Activated naive CD4-positive, alpha-beta T cell treated with anti-CD3 and anti-CD28 coated beads for 36 hours (primary cell): ENCODE measurements at places on chromosomes 2 and 18.
A peak's percentile ranks its signal among the peaks of the same experiment; 100 is the strongest.

DNA sequence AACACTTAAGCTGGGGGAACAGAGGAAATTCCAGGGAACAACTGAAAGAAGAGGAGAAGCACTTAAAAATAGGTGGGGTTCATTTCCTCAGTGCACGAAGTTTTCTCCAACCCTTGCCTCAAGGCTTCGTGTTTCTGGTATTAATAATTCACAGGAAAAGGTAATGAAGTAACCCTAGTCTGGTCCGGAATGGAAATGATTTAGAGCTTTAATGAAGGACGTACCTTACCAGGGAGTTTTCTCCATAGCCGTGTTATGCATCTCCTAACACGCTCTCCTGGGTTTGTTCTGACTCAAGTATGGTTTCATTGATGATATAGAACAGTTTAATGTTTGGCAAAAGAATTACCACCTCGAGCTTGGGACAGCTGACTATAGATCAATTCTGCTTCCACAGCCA lies 214.2 kb downstream of the MTX2 start:
- no peak for DNase-seq

DNA sequence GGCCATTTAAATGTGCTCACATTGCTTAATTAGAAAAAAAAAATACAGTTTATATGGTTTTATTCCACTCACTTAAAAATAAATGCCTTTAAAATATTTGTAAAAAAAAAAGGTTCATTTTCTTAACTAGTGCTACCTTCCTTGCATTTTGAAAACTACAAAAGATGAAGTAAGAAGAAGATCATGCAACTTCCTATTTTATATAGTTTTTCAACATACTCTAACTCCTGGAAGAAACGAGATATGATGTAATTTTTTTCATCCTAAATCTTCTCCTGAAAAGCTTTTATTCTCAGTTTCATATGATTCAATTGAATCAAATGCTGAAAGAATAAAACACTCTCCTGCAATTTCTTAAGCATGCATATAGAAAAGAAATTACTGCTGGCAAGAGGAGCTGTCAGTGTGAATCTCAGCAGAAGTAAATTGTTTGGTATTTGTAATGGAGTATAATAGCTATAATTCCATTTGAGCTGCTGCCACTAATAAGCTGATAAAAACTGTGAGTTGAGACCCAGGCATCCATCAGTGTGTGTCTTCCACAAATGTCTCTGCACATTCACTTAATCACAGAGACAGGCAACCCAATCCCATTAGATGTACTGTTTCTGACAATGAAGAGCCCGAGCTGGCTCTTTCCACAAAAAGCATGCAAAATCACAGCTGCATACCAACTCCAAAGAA lies 3.7 kb downstream of the FTCDNL1 start:
- no peak for DNase-seq

DNA sequence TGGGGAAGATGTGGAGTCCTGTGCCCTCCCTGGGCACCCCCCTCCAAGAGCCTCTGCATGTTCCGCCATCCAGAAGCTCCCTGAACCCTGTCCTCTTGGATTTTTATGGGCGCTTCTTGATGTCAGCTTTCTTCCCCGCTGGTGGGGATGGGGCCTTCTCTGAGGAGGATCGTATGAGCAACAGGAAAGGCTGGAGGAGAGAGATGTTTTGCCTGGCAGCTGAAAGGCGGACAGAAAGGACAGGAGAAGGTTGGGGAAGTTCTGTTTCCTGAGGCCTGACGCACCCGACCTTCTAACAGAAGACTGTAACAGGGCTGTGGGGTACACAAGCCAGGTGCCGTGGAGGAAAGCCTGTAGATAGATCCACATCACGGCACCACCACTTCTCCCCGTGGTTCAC lies 238.8 kb downstream of the LDLRAD4 start:
- no peak for DNase-seq

DNA sequence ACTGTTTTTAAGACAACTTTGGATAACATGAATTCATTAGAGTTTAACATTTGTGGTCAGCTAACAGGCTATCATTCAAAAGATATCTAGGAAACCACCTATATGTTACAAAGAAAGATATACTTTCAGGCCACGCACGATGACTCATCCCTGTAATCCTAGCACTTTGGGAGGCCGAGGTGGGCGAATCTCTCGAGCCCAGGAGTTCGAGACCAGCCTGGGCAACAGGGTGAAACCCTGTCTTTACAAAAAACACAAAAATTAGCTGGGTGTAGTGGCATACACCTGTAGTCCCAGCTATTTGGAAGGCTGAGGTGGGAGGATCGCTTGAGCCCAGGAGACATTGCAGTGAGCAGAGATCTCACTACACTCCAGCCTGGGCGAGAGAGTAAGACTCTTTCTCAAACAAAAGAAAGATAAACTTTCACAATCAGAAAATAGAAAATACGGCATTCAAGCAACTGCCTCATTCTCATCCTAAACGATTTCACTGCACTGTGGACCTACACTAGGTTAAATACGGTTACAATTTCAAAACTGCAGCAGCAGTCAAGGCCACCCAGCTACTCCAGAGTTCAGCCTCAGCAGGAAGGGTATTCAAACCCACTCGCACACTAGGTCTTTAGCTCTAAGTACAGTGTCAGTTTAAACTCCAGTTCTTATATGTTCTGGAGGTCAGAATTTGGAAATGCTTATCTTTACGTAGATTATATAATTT lies 250.0 kb upstream of the SLC39A10 start:
- DNase-seq, result peak; percentile 18

GRCh38 chr18:31189757-31190156 lies 27.1 kb upstream of the DSC1 start:
- no peak for DNase-seq

GRCh38 chr18:79754022-79754761 lies 43.5 kb upstream of the KCNG2 start:
- DNase-seq, result no peak

GRCh38 chr2:88698027-88698413 lies 6.5 kb downstream of the RPIA start:
- no peak for DNase-seq

DNA sequence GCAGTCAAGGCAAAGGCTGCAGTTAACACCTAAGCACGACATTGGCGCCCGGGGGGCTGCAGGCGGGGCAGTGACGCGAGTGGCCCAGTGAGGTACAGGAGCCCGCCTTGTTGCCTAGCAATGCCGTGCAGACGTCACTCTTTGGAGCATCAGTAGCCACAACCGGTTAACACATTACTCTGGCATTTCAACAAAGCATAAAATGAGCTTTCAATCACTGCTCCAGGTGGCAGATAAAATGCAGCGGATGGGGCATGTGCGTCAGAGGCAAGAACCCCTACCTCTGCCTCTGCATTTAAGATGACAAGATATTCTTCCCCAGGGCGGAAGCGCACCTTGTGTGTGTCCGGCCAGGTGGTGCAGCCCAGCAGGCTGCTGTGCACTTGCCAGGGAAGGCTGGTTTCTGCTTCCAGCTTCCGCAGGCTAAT lies 139.4 kb downstream of the MTCL1 start:
- DNase-seq, result no peak

DNA sequence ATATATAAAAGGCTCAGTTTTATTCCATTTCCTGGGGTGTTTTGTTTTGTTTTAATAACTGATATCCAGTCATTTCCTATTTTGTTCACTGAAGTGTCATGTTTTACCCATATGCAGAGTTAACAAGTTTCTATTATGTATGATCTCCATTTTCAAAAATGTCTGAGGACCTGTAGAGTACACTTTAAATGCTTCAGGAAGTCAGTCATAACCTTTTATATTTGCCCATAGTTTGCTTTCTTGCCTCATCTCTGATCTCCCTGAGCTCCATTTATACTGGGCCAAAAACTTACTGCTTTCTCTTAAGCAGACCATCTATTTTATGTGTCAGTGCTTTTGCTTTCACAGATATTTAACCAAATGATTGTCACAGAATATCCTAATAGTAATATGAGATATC lies 278.7 kb downstream of the MBD5 start:
- DNase-seq, result no peak

- no peak for DNase-seq
These were observed 249.6 kb upstream of the ACVR2A start for GRCh38 chr2:147595200-147595599.

DNA sequence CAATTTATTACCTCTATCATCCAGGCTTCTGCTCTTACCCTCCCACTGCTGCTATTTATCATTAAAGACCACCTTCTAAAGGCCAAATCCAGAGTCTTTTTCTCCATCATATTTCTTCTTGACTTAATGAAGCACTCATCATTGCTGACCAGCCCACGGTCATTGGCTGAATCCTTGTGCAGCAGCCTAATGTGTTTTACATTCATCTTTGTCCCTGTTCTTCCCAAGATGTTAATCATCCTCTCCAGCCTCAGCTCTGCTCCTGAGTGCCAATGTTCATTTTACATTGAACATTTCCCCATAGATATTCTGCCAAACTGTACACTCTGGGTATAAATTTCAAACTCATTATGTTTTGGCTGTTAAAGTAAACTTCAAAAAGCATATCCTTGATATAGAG lies 373.6 kb downstream of the NUP35 start:
- DNase-seq, result no peak

- DNase-seq, result no peak
These were observed 551.4 kb downstream of the NRXN1 start for GRCh38 chr2:50480507-50480906.

DNA sequence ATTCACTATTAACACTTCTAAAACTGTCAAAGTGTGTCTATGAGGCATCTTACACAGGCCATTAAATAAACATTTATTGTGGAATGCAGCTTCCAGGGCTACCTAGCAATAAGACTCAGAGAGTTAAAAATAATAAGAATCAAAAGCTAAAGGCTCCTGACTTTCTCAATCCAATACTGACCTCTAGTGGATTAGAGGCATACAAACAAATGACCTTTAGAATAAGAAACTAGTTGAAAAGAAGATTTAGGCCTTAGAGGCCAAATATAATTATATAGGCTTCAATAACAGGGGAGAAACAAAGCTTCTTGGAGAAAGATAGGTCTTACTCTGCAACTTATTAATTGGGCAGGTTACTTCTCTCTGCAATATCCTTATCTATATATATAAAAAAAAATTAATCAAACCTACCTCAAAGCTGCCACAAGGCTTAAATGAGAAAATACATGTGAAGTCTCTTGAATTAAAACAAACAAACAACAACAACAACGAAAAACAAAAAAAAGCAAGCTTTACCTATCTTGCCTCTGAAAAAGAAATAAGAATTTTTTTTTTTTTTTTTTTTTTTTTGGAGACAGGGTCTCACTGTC lies 246.1 kb downstream of the EXOC6B start:
- DNase-seq, result no peak

DNA sequence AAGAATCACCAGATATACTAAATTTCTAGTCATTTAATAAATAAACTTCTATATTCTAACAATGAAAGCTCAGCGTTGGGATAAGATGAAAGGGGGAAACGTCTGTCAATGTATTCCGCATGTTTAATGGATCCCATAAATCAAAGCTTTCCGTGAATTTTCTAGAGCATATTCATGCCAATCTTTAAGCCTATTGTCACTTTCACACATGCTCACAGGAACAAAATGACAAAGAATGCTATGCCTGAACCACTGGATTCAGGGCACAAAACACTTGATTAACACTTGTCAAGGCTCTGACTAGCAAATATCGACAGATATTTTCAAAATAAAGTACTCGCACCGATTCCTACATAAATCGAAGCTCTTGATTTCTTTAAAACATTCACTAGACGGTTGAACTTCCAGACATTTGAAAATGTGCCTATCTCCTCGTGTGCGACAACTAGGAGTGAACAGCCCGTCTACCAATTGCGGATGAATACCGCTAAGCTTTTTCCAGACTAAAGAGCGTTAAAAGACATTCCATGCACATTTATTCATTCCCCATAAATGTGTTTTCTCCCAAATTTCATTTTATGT lies 1.8 kb downstream of the TLK1 start:
- DNase-seq, result no peak

DNA sequence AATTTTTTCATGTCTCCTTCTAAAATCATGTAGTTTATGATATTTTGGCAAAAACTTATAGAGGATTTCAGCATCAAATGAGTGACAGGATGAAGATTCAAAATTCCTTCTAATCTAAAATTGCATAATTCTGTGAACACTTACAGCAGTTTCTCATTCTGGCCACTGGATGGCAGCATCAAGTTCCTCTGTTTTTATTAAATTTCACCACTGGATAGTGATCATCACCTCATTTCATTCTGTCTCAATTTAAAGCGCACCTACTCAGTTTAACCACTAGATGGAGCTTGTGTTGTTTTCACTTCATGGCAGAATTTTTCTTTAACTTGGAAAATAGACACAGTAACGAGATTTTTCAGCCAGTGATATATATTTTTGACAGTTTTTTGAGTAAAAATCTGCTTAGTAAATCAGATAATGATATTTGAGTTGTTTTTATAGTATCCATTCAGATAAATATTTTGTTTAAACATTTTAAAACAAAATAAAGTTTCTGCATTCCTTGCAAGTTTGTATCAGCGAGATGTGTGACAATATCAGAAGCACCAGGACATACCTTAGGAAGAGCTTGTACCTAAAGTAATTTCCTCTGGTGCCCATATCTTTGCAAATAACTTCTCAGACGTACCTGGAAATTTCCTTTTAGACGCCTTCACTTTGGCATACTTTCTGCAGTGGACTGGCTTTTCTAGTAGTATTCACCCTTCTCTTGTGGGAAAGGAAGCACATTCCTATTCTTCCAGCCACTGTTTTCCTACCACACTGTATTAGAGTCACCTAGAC lies 94.7 kb upstream of the ARHGAP15 start:
- peak; percentile 78 for DNase-seq

GRCh38 chr18:69889009-69889408 lies 58.7 kb downstream of the CD226 start:
- peak; percentile 38 for DNase-seq

GRCh38 chr2:38375696-38376345 lies 1.3 kb downstream of the ATL2 start:
- DNase-seq, result peak; percentile 72

DNA sequence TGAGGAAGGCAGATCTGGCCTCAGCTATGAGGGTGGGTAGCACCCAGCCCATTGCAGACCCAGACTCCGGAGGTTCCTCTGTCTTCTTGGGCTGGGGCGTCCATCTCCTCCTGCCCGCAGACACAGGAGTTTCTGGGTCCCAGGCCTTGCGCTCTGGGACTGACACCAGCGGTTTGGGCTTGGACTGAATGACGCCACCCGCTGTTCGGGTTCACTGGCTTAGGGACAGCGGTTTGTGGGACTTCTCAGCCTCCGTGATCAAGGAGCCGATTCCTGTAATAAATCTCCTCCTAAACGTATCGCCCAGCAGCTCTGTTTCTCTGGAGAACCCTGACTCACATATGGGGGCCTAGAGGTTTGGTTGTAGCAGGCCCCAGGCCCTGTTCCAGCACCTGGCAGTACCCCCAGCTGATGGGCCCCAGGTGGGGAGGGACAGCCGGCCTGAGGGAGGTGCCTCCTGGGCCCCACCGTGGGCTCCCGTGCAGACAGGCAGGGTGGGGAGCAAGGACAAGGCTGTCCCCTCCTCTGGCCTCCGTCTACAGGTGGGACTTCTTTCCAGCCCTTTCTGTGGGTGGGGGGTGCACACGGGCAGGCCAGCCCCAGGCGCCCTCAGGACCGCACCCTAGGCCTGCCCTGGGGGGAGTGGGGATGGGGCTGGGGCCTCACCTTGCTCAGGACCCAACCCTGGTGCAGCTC lies 4.5 kb upstream of the AQP12A start:
- DNase-seq, result no peak

DNA sequence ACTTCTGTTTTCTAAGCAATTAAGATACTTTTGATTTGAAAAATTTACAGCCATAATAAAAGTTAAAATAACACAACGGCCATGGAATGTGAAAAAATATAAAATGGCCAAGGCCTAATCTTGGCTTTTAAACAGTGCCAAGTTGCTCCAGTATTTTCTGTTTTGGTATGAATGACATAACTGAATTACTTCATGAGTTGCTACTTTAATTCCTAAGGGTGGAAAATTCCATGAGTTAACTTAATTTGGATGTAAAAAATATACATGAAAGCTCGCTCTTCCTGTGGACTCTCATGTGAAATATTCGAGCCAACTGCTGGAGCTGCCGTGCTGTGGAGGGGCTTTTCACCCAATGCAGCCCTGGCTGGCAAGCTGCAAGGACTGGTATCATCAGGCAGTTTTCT lies 286.0 kb upstream of the CCDC68 start:
- no peak for DNase-seq
